Cardiac fibroblast (primary cell): ENCODE measurements at places on chromosomes 4 and X.
A peak's percentile ranks its signal among the peaks of the same experiment; 100 is the strongest.

DNA sequence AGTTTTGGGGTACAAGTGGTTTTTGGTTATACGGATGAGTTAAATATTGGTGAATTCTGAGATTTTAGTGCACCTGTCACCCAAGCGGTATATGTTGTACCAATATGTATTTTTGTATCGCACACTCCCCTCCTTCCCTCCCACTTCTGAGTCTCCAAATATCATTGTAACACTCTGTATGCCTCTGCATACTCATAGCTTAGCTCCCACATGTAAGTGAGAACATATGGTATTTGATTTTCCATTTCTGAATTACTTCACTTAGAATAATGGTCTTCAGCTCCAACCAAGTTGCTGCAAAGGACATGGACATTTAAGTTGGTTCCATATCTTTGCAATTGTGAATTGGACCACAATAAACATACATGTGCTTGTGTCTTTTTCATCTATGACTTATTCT, 103.0 kb upstream of the ADAMTS3 start:
- DNase-seq, result no peak

DNA sequence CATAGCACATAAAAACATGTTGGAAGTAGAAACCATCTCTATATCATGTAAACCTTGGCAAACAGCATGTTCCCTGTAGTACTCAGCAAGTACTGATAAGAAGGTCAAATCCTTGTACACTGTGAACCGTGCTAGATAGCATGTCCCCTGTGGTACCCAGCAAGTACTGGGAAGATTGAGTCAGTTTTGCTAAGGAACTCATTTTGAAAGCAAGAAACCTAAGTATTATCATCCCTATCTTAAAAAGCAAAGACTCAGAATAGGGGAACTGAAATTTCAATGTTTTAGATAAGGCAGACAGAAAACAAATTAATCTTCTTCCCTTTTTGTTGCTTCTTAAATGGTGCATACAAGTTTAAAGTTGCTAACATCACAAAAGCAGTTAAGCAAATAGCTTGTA, 180.2 kb downstream of the RBM46 start:
- DNase-seq, result no peak

GRCh38 chr4:71136071-71136470, 142.6 kb downstream of the DCK start:
- DNase-seq, result no peak

GRCh38 chr4:118974758-118975157, 86.1 kb downstream of the SYNPO2 start:
- DNase-seq, result peak; percentile 85

- DNase-seq, result peak; percentile 48
These were observed 10.5 kb upstream of the MAMLD1 start for GRCh38 chrX:150352581-150352980.

DNA sequence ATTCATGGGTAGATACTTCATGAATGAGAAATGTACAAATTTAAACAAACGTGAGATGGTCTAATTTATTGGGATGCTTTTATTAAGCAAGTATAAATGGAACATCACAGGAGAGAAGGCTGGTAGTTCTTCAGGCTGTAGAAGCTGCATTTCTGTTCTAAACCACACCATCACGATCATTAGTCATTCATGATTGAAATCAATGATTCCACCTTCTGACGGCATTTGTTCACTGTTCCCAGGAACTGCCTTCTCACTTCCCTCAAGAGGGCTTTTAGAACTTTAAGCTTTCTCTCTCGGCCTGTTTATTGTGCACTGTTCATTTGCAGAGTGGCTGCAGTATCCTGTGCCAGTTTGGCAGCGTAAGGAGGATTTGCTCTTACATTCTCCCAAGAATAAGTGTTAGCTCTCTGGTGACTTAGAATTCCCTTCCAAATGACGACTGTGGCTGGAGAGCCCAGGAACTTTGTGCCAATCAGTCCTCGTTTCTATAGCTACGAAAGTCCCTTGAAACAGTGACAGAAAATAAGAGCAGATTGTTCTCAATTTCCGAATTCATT, 54.7 kb downstream of the MFAP3L start:
- peak; percentile 30 for DNase-seq

- DNase-seq, result no peak
These were observed 49.8 kb downstream of the MANBA start for GRCh38 chr4:102710986-102711385.

- DNase-seq, result peak; percentile 70
These were observed 117.3 kb downstream of the DRD5 start for GRCh38 chr4:9898596-9899305.

DNA sequence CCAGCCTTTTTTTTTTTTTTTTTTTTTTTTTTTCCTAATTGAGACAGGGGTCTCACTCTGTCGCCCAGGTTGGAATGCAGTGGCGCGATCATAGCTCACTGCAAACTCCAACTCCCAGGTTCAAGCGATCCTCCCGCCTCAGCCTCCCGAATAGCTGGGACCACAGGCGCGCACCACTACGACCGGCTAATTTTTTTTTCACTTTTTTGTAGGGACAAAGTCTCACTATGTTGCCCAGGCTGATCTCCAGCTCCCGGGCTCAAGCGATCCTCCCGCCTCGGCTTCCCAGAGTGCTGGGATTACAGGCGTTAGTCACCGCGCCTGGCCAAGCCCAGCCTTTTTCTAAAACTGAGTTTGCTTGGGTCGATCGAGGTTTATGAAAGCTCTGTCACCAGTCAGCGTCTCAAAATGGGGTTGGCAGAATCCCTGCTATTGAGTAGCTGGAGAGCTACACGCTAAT, 1.3 kb upstream of the OTUD5 start:
- DNase-seq, result peak; percentile 75

GRCh38 chr4:74793757-74794381, 454 bp downstream of the BTC start:
- DNase-seq, result peak; percentile 40

DNA sequence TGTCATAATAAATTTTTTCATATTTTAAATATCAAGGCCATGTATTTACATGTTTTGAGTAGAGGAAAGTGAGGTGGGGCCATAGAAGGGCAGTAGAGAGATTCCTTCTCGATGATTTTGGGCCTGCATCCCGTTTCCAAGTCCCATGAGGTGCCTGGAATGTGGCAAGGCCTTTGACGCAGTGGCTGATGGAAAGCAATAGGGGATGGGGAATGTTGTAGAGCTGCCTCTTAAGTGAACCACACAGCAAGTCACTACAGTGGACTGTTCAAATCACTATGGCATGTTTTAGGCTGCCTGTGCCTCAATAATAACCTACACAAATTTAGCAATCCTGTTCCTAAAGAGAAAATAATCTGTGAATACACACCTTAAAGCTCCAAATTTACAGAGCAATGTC, 48.3 kb downstream of the ANXA5 start:
- DNase-seq, result peak; percentile 80

GRCh38 chr4:141871086-141871770, 234.8 kb downstream of the IL15 start:
- peak; percentile 54 for DNase-seq
